ENCODE measurements at places on chromosomes 13 and 19. TPM values are rescaled to one million over a fixed set of nuclear protein-coding genes. Genes with fewer than 3 reads are reported as not detected.

DNA sequence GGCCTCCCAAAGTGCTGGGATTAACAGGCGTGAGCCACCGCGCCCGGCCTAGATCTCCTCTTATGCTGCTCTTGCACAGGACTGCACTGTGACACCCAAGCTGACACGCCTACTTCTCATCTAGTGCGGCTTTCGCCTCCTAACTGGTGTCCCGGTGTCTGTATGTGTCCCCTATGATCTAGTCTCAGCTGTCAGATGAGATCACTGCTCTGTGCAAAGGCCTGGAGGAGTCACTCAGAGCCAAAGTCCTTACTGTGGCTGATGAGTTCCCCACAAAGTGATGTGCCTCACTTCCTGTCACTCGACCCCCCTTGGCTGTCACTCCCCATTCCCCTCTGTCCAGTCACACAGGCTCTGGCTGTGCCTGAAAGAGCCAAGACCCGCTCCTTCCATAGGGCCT is 2.5 kb downstream of the ZNF556 start:
- H3K4me3 ChIP-seq: no peak overlapping the region
- H3K27ac ChIP-seq: no peak overlapping the region
- no peaks in the 10 kb centered on the region for H3K36me3 ChIP-seq
- H3K4me1 ChIP-seq: peaks cover 2% of the 10 kb centered on the region

- H3K27ac ChIP-seq: no peak overlapping the region
- H3K36me3 ChIP-seq: no peaks in the 10 kb centered on the region
- no peak overlapping the region for H3K4me3 ChIP-seq
- H3K4me1 ChIP-seq: no peaks in the 10 kb centered on the region
- peaks cover 6% of the 10 kb centered on the region for H3K27me3 ChIP-seq
- no peak for DNase-seq
These were observed 242.3 kb downstream of the TEX29 start for GRCh38 chr13:111562716-111563115.

DNA sequence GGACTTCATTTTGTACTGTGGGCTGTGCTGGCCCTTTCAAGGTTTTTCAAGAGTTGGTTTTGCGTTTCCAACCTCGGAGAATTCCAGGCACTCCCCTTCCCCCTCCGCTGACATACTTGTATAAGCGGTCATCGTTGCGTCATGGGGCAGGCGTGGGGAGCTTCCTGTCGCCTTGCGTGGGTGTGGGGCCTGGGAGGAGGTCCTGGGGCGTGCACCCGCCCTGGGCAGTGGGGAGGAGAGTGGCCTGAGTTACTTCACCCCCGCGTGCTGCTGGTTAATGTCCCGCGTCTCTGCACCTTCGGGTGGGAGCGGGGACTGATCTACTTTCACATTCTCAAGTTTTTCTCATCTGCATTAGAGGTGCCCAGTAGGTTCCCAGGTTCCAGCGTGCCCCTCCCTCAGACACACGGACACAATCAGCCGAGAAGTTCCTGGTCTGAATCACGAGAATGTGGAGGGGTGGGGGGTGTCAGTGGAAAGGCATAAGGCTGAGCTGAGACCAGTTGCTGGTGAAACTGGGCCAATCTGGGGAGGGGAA is 4.1 kb downstream of the IER2 start:
- peak overlapping the region; percentile 96 for H3K27ac ChIP-seq
- peaks cover 11% of the 10 kb centered on the region for H3K36me3 ChIP-seq
- H3K27me3 ChIP-seq: no peaks in the 10 kb centered on the region
- H3K4me3 ChIP-seq: peak overlapping the region; percentile 83

GRCh38 chr13:99205621-99206220 is 5.1 kb downstream of the UBAC2 start:
- no peaks in the 10 kb centered on the region for H3K27me3 ChIP-seq
- H3K4me3 ChIP-seq: no peak overlapping the region
- peaks cover 73% of the 10 kb centered on the region for H3K4me1 ChIP-seq
- H3K36me3 ChIP-seq: peaks cover 25% of the 10 kb centered on the region
- H3K27ac ChIP-seq: no peak overlapping the region

DNA sequence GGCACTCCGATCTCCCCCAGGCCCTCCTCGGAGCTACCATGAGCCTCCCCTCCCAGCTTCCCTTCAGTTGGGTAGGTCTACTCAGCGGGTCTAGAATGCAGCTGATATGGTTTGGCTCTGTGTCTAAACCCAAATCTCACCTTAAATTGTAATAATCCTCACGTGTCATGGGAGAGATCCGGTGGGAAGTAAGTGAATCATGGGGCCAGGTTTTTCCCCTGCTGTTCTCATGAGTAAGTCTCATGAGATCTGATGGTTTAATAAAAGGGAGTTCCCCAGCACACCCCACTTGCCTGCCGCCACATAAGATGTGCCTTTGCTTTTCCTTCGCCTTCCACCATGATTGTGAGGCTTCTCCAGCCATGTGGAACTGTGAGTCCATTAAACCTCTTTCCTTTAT is 14.5 kb upstream of the DOCK9 start:
- no peak for DNase-seq
- no peaks in the 10 kb centered on the region for H3K27me3 ChIP-seq
- no peak overlapping the region for H3K27ac ChIP-seq
- peaks cover 32% of the 10 kb centered on the region for H3K4me1 ChIP-seq

The PRTN3 gene
- total RNA-seq: not detected

The PALM gene
- total RNA-seq: not detected

GRCh38 chr19:13935765-13936510 is 2.3 kb downstream of the PODNL1 start:
- peaks cover 3% of the 10 kb centered on the region for H3K36me3 ChIP-seq
- peaks cover 5% of the 10 kb centered on the region for H3K4me1 ChIP-seq
- no peak overlapping the region for H3K27ac ChIP-seq
- no peak for DNase-seq

GRCh38 chr19:29758863-29759262 is 43.8 kb upstream of the C19orf12 start:
- no peaks in the 10 kb centered on the region for H3K36me3 ChIP-seq
- H3K27me3 ChIP-seq: peaks cover 3% of the 10 kb centered on the region
- H3K4me3 ChIP-seq: no peak overlapping the region
- no peak for DNase-seq

DNA sequence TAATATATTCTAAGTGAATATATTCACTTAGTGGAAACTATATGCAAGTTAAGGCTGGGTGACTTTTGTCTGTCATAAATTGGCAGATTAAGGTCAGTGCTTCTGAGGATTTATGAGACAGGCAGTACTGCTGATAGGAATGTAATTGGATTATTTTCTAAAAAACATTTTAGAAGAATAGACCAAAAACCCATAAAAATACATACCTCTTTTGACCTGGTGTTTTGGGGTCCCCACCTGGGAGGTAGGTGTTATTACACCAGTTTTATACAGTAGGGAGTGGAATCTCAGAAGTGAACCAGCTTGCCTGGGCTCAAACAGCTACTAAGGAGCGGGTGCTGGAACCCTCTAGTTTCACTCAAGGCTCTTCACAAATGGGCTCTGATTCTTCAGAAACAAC is 25.3 kb downstream of the COG3 start:
- no peak for DNase-seq
- no peak overlapping the region for H3K4me3 ChIP-seq
- no peaks in the 10 kb centered on the region for H3K4me1 ChIP-seq
- H3K27me3 ChIP-seq: no peaks in the 10 kb centered on the region
- H3K36me3 ChIP-seq: peaks cover 41% of the 10 kb centered on the region

DNA sequence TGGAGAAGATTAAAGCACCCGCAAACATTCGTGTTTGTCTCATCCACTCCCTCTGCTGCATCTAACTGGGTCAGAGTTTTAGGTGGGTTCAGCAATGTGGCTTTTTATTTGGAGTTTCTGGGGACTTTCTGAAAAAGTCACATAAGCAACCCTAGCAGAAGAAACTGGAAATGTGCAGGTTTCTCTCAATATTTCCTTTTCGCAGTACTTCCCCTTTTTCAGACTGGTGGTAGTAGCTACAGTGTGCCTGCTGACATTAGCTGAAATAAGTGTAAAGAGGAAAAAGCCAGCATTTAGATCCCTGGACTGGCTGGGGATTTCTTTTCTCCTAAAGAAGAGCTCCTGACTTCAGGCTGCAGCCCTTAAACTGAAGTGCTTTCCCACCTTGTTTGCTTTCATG is 15.9 kb upstream of the OLFM4 start:
- H3K4me3 ChIP-seq: no peak overlapping the region
- no peaks in the 10 kb centered on the region for H3K36me3 ChIP-seq
- no peak overlapping the region for H3K27ac ChIP-seq
- peaks cover 6% of the 10 kb centered on the region for H3K27me3 ChIP-seq
- H3K4me1 ChIP-seq: no peaks in the 10 kb centered on the region
- no peak for DNase-seq

DNA sequence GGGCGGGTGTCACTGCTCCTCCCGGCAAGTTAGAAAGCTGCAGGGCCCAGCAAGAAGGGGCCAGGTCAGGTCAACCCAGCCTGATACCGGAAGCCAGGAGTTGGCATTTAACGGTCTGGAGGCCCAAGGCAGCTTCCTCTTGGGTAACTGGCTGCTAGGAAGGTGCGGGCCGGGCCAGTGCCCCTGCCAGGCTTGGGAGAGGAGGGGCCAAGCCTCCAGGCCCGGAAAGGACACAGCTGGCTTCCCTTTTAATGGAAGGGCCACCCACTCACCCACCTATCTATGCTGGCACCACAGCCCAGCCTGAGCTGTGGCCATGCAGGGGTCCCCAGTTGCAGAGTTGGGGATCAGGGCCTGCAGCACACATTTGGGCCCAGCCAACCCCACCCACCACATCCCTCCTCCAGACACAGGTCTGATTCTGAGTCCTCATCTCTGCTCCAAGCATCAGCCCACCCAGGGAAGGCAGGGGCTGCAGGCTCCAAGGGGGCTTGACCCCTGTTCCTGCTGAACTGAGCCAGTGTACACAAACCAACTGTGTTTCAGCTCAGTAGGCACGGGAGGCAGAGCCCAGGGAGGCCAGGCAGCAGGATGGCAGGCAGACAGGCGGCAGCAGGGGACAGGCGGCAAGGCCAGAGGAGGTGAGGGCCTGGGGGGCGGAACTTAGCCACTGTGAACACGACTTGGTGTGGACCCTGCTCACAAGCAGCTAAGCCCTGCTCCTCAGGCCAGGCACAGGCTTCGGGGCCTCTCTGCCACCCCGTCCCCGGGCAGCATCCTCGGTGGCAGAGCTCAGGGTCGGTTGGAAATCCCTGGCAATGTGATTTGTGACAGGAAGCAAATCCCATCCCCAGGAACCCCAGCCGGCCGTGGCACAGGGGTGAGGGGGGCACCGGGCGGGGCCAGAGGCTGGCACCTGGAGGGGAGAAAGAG is 40.8 kb downstream of the ZSWIM4 start:
- H3K27ac ChIP-seq: peak overlapping the region; percentile 97
- no peaks in the 10 kb centered on the region for H3K27me3 ChIP-seq
- H3K36me3 ChIP-seq: peaks cover 28% of the 10 kb centered on the region
- H3K4me3 ChIP-seq: peak overlapping the region; percentile 29
- peaks cover 82% of the 10 kb centered on the region for H3K4me1 ChIP-seq

The CD37 gene
- 329 TPM for total RNA-seq

The TUBA3C gene
- total RNA-seq: not detected

The RUBCNL gene
- 0.36 TPM for total RNA-seq

The GRIK5 gene
- 0.75 TPM for total RNA-seq

DNA sequence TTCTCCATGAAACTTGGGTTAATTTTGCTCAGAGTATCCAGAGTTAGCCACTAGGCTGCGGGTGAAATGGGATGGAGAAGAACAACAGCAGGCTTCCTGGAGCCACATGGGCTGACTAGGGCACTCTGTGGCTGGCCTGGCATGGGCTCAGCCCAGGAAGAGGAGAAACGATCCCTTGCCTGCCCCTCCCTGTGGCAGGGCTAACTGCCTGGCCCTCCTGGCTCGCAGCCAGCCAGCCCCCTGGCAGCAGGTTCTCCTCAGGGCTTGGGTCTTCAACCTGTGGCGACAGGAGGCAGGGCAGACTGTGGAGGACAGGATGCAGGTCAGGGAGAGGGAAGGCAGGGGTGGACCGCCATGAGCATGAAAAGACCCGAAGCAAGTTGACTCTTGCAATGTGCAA is 78.7 kb upstream of the GPR183 start:
- no peak overlapping the region for H3K4me3 ChIP-seq
- no peaks in the 10 kb centered on the region for H3K27me3 ChIP-seq
- DNase-seq: no peak
- peaks cover 20% of the 10 kb centered on the region for H3K36me3 ChIP-seq

- DNase-seq: no peak
- no peaks in the 10 kb centered on the region for H3K4me1 ChIP-seq
- H3K4me3 ChIP-seq: no peak overlapping the region
- H3K27ac ChIP-seq: no peak overlapping the region
These were observed 596.5 kb upstream of the KLF12 start for GRCh38 chr13:74730556-74731331.

The ZNF221 gene
- 0.41 TPM for total RNA-seq

DNA sequence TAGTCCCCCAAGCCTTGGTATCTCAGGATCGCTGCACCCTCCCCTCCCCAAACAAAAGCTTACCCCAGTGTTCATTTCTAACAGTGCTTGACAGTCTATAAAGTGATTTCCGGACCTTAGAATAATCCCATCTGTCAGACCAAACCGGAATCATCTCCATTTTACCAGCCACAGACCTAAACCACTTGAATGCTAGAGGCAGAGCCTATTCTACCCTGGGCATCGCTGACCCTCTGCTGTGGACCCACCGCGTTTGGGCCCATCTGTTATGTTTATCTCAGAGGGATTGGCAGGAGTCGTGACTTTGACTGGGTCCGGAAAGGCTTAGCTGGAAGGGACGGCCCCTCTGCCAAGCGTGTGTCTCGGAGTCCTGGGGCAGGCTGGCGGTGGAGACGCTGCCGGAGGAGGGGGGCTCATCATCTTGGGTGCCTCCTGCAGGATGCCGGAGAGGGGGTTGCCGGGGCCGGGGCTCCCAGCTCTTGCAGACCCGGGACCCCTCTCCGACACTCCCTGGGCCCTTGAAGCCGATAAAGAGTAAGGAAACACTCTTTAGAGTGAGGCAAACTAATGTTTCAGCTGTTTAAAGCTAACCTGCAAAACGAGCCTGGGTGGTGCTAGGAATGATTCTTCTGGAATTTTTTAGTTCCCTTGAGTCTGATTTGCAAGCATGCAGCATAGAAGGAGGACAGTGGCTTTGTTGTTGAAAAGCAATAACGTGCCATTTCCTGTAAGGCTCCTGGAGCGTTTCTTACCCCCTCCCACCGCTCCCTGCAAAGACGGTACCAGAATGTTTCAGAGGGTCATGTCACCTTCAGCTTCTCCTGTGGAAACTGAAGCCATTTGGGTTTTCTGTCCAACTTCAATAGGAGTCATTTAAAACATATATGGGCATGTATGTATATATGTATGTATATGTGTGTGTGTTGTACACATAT is 1.3 kb downstream of the SLC25A42 start:
- H3K27me3 ChIP-seq: no peaks in the 10 kb centered on the region
- H3K4me3 ChIP-seq: peak overlapping the region; percentile 73
- peaks cover 3% of the 10 kb centered on the region for H3K36me3 ChIP-seq

GRCh38 chr13:40350283-40350992 is 316.0 kb downstream of the FOXO1 start:
- peaks cover 10% of the 10 kb centered on the region for H3K4me1 ChIP-seq
- no peak overlapping the region for H3K27ac ChIP-seq
- DNase-seq: no peak
- no peaks in the 10 kb centered on the region for H3K36me3 ChIP-seq
- no peak overlapping the region for H3K4me3 ChIP-seq

- H3K4me1 ChIP-seq: no peaks in the 10 kb centered on the region
- H3K4me3 ChIP-seq: no peak overlapping the region
- no peak overlapping the region for H3K27ac ChIP-seq
- no peaks in the 10 kb centered on the region for H3K27me3 ChIP-seq
- no peak for DNase-seq
These were observed 1134.3 kb downstream of the SLITRK1 start for GRCh38 chr13:82747958-82748357.

- H3K27me3 ChIP-seq: no peaks in the 10 kb centered on the region
- H3K4me3 ChIP-seq: peak overlapping the region; percentile 96
- H3K36me3 ChIP-seq: peaks cover 2% of the 10 kb centered on the region
- peak overlapping the region; percentile 85 for H3K27ac ChIP-seq
These were observed 628 bp downstream of the MRPL34 start for GRCh38 chr19:17306285-17306714.

The RXFP2 gene
- total RNA-seq: not detected

Data from CD4-positive, alpha-beta T cell (primary cell).